ENCODE measurements at places on chromosomes 6 and 20. TPM values are rescaled to one million over a fixed set of nuclear protein-coding genes. Genes with fewer than 3 reads are reported as not detected.

Gene ZSWIM1
- 7.7 TPM for total RNA-seq

Gene L3MBTL1
- total RNA-seq = 6.5 TPM

Gene SRMS
- not detected for total RNA-seq

Gene EYA4
- not detected for total RNA-seq

Gene PGC
- total RNA-seq = not detected

Gene COX4I2
- not detected for total RNA-seq

Gene TUBB1
- total RNA-seq = not detected

Gene HLA-DOB
- total RNA-seq = 1.3 TPM

Gene BPIFB1
- not detected for total RNA-seq

- peaks cover 10% of the 10 kb centered on the region for H3K4me1 ChIP-seq
- no peaks in the 10 kb centered on the region for H3K36me3 ChIP-seq
- no peak for DNase-seq
- no peak overlapping the region for H3K4me3 ChIP-seq
Measured at GRCh38 chr20:43438578-43439316, 18.9 kb upstream of the SRSF6 start.

GRCh38 chr6:16758163-16758975 lies 2.9 kb downstream of the ATXN1 start:
- peak overlapping the region; percentile 87 for H3K4me3 ChIP-seq
- peaks cover 55% of the 10 kb centered on the region for H3K4me1 ChIP-seq
- H3K36me3 ChIP-seq = peaks cover 10% of the 10 kb centered on the region
- H3K27me3 ChIP-seq = no peaks in the 10 kb centered on the region

DNA sequence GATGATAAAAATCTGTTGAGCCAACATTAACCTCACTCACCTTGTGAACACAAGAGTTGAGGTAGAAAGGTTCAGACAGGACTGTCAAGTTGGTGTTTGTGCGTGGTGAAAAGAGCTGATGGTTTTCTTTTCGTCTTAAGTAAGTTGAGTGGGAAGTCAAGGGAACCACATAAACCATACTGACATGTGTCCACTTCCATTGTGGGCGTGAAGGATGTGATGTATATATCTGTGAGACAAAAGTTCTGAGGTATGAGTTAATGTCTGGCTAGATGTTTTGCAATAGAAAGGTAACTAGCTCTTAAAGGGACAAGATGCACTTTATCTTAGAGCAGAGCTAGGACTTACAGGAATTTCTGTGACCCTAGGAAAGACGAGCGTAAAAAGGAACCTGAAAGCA lies 1272.1 kb upstream of the ADGRB3 start:
- no peak overlapping the region for H3K27ac ChIP-seq
- no peaks in the 10 kb centered on the region for H3K36me3 ChIP-seq
- DNase-seq = no peak
- H3K4me3 ChIP-seq = no peak overlapping the region

DNA sequence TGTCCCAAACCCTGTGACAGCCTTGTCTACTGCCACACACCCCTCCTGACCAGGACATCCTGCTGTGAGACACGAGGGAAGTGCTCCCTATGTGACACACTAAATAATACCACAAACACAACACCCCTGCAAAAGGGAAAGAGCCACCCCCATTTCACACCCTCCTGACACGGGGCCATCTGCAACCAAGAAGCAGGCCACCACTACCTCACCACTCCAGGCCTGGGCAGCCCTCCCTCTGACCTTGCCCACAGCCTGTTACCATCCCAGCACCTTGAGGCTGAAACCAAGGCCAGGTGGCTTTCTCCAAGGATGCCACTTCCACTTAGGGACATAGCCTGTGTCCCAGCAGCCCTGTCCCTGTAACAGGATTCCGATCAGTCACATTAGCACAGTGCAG lies 68.2 kb downstream of the NINL start:
- no peak overlapping the region for H3K4me3 ChIP-seq
- H3K4me1 ChIP-seq = no peaks in the 10 kb centered on the region
- no peak for DNase-seq
- H3K36me3 ChIP-seq = peaks cover 30% of the 10 kb centered on the region
- H3K27me3 ChIP-seq = no peaks in the 10 kb centered on the region

DNA sequence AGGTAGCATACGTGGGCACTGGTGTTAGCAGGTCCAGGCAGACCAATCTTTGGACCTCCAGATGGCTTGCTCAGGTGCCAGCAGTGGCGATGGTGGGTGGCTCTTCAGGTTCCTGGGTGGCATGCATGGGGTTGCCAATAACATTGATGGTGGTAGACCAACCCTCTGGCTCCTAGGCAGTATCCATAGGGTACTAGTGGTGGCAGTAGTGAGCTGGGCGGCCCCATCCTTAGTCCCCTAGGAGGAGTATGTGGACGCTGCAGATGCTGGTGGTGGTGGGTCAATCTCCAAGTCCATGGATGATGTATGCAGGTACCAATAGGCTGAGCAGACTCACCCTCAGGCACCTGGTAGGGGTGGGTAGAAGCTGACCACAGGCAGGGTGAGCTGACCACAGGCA lies 70.6 kb downstream of the ZC2HC1B start:
- H3K27ac ChIP-seq = no peak overlapping the region
- no peaks in the 10 kb centered on the region for H3K4me1 ChIP-seq
- no peak for DNase-seq
- H3K27me3 ChIP-seq = peaks cover under 1% of the 10 kb centered on the region
- no peak overlapping the region for H3K4me3 ChIP-seq
- peaks cover 10% of the 10 kb centered on the region for H3K36me3 ChIP-seq

DNA sequence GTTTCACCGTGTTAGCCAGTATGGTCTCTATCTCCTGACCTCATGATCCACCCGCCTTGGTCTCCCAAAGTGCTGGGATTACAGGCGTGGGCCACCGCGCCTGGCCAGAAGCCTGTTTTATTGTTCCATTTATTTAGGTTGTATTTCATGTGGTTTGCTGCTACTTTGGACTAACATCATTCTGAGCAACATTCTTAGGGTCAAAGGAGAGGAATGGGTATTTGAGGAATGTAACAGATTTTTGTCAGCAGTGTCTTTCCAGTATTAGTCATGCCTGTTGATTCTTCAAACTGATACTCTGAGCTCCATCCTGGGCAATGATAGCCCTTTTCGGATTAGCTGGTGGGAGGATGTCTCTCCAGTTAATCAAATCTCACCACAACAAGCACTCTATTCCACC lies 213.0 kb upstream of the CITED2 start:
- peaks cover 26% of the 10 kb centered on the region for H3K27me3 ChIP-seq
- no peak for DNase-seq
- H3K27ac ChIP-seq = no peak overlapping the region
- no peaks in the 10 kb centered on the region for H3K36me3 ChIP-seq
- no peak overlapping the region for H3K4me3 ChIP-seq

DNA sequence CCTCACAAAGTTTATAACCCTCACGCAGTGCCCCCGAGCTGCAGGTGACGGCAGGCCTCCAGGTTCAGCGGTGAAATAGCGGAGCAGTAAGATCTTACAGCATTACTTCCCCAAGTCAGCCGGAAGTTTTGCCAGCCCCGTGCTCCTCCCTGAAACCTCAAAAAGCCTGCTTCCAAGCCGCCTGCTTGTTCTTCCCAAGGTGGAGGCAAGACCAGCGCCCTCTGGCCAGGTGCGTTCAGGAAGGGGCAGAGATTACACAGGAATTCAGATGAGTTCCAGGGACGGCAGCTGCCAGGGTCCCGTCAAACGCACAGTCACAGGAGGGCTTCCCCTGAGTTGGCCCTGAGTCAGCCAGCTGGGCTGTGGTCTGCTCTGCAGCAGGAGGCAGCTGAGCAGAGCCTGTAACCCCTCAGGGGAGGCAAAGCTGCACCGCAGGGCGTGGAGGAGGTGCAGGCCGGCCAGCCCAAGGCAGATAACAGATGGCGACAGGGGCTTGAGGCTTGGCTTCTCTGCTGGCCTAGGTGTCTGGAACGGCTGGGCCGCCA lies 124.1 kb upstream of the RPS6KA2 start:
- H3K4me3 ChIP-seq = no peak overlapping the region
- no peak overlapping the region for H3K27ac ChIP-seq
- H3K36me3 ChIP-seq = no peaks in the 10 kb centered on the region
- H3K4me1 ChIP-seq = no peaks in the 10 kb centered on the region

DNA sequence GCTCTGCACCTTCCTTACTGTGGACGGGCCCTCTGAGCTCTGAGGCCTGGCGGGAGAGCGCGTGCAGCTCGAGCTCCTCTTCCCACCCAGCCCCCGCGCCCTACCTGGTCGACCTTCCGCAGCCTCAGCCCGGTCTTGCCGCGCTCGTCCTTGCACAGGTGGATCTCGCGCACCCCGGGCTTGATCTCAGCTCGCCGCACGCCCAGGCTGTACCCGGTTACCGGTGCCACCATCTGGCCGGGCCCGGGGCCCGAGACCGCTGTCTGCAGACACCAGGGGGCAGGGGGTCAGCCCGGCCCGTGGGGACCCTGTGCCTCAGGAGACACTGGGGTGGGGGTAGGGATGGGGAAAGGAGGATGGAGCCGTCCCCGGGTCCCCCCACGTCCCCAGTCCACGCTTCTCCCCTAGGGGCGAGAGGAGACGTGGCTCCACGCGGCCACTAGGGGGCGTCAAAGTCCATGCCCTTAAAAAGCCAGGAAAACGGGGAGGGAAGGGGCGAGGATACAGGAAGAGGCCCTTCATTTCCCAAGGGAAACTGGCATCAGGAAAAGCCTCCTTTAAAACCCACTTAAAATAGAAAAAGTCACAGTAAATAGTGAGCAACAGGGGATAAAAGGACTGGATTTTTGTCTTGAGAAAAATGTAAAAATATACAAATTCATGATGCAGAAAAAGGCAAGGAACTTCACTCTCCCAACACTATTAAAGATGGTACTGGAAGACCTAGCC lies 15.5 kb downstream of the SDCBP2 start:
- DNase-seq = peak; percentile 70
- H3K4me1 ChIP-seq = peaks cover 13% of the 10 kb centered on the region
- H3K36me3 ChIP-seq = no peaks in the 10 kb centered on the region

GRCh38 chr6:30725713-30726505 lies 5.8 kb downstream of the TUBB start:
- H3K27me3 ChIP-seq = peaks cover 1% of the 10 kb centered on the region
- H3K4me3 ChIP-seq = no peak overlapping the region
- peak overlapping the region; percentile 67 for H3K27ac ChIP-seq
- H3K4me1 ChIP-seq = peaks cover 43% of the 10 kb centered on the region

DNA sequence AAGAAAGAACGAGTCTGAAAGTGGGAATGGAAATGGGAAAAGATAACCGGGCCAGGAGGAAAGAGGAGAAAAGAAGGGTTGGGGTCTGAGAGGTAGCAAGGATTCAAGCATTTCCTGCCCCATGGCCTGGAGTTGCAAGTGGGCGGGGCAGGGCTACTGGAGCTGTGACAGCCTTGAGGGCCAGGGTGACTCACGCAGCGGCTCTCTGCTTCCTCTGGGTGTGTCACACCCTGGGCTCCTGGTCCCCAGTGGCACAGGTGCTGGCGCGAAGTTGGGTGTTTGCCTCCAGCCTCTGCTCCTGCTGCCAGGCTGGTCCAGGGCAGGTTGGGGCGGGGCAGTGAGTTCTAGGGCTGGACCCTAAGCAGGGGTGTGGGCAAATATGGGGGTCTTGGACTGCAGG lies 3.3 kb upstream of the ULBP3 start:
- H3K36me3 ChIP-seq = no peaks in the 10 kb centered on the region
- DNase-seq = peak; percentile 75
- H3K4me1 ChIP-seq = peaks cover 17% of the 10 kb centered on the region

- H3K27me3 ChIP-seq = peaks cover 2% of the 10 kb centered on the region
- H3K4me1 ChIP-seq = peaks cover 22% of the 10 kb centered on the region
- DNase-seq = peak; percentile 68
- peaks cover 10% of the 10 kb centered on the region for H3K36me3 ChIP-seq
- peak overlapping the region; percentile 26 for H3K4me3 ChIP-seq
Measured at GRCh38 chr6:26268659-26269402, 96.2 kb upstream of the BTN3A2 start.

DNA sequence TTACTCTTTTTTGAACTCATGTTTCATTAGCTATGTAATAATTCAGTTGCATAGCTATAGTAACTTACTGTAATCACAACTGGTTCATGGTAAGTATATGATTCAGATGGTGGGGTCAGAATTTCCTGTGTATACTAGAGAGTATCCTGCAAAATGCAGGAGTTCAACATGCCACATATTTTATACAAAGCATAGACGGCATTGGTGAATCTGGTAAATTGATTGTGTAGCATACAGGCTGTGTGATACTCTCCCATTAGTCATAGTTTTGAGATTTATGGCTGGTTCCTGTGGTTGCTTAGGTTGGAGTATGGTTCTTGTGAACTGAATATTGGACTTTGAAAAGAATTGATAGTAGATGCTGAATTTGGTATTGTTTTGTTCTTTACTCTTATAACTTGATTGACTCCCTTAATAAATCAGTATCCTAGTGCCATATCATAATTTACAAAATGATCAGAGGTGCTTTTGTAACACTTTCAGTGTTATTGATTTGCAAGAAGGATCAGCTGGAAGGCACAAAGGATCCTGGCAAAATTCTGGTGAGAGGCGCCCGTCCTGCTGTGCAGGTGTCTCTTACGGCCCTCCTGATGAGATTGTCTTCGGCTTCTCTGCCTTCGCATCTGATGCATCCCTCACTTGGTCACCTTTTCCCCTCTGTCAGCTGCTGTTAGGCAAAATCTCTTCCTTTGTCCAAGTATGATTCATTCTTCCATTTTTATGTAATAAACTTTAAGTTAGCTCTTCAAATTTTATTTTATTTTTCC lies 22.6 kb downstream of the SNX9 start:
- no peak for DNase-seq
- H3K27me3 ChIP-seq = no peaks in the 10 kb centered on the region
- H3K4me1 ChIP-seq = peaks cover 91% of the 10 kb centered on the region
- H3K4me3 ChIP-seq = no peak overlapping the region
- peaks cover 19% of the 10 kb centered on the region for H3K36me3 ChIP-seq

DNA sequence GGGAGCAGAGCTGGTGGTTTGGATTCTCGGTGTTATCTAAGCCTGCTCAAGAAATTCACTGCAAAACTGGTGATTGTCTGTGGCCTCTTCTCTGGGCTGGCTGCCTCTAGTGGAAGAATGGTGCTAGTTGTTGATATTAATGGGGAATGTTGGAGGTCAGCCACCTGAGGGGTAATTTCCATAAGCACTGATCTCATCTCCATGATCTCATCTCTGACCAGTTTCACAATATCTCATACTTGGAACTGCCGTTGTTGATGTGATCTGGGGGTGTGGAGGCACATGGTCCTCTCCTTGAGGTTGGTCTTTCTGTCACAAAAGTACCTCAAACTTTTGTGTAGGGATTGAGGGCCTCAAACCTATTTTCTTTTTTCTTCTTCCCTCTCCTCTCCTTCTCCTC lies 102.6 kb downstream of the CD109 start:
- no peaks in the 10 kb centered on the region for H3K36me3 ChIP-seq
- H3K4me1 ChIP-seq = peaks cover 9% of the 10 kb centered on the region
- H3K27me3 ChIP-seq = no peaks in the 10 kb centered on the region
- peak; percentile 18 for DNase-seq
- no peak overlapping the region for H3K4me3 ChIP-seq
- no peak overlapping the region for H3K27ac ChIP-seq
